Mesenchymal stem cell (in vitro differentiated cells and primary cell): ENCODE measurements at places on chromosomes 7 and 10.

DNA sequence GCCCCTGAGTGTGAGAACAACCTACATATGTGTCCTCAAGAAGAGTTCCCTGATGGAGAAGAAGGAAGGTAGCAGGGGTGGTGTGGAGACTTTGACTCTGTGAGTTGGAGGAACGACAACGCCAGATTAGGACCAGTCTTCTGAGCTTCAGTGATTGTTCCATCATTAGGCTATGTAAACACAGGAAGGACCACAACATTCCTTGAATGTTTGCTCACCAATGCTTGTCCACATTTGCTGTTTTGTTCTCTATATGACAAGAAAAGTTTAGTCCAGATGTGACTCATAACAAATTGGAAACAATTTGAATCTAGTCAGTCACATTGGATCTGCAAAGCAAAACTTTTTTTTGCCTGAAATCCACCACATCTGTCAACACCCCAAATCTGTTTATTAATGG, 62.7 kb downstream of the ENTPD1 start:
- DNase-seq = peak; percentile 87

DNA sequence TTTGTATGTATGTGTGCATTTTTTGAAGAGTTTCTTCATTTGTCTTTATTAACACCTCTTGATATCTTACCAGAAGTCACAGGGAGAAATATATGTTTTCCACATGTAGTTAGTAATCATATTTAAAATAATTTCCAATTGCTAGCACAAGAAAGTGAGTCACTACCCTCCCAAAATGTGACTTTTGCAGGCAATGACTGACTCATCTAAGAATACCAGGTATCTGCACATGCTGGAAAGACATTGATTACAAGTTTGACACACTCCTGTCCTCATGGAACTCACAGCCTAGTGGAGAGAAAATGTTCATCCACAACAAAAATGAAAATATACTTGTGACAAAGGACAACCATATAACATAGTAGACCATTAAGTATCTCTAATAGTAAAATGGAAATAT, 82.9 kb downstream of the SEMA3D start:
- DNase-seq = no peak

DNA sequence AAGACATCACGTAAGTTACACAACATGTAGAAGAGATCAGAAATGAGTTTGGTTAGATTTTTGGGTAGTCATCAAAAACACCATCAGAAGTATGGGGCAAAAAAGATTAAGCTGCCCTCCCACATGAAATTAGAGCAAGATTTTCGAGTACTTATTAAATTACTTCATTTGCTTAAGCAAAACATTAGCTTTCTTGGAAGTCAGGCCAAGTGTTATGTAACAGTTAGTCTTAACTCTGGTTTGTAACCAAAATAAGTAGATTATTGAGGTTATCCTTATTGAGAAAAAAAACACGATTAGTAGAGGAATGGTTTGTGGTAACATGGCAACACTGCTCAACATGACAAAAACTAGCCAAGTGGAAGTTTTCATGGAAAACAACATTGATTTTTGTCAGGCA, 37.9 kb downstream of the HBP1 start:
- DNase-seq = no peak

GRCh38 chr7:12314199-12314598, 89.5 kb downstream of the VWDE start:
- DNase-seq = no peak

DNA sequence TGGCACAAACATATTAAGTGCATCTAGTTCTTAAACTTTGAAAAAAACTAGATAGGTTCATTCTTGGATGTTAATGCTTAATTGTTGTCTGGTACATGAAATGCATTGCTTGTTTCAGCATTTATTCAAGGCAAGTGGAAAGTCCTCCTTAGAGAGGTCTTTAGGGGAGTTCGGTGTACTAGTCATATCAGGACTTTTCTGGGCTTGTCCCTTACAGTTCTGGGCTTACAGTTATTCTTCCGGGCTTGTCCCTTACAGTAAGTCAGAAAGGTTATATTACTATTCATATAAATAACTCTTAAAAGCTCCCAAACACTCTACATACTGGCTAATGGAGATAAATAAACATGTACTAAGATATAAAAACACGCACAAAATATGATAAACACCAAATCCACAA, 61.6 kb upstream of the MRLN start:
- DNase-seq = no peak

DNA sequence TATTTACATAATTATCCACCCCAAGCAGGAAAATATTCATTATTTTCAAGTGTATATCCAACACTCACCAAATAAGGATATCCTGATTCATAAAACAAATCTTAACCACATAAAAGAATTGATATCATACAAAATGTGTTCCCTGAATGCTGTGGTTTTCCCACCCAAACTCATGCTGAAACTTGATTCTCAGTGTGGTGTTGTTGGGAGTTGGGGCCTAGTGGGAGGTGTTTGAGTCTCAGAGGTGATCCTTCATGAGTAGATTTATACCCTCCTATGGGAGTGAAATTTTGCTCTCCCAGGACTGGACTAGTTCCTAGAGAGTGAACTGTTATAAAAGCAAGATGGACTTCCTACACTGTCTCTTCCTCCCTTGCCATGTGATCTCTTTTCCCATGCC, 1028.3 kb downstream of the SORCS1 start:
- no peak for DNase-seq
